Uterus (tissue), 4 donors: ENCODE measurements at places on chromosomes 2 and 18. TPM values are rescaled to one million over a fixed set of nuclear protein-coding genes. Genes with fewer than 3 reads are reported as not detected.
A peak's percentile ranks its signal among the peaks of the same experiment; 100 is the strongest.

DNA sequence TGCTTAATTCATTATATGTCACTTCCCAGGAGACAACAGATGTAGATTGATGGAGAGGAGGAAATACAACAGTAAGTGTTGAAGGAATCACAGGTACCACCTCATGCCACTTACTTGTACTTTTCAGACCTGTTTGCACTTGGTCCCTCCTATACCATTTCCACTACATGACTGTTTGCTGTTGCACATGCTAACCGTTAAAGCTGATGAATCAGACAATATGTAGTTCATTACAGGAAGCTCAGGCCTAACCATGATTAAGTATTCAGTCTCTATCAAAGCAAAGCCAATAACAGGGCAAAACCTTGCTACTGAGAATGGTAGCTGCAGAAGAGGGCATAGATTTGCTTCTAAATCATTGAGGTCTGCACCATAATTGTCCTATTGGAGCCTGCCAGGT lies 30.2 kb upstream of the GRP start:
- no peak for DNase-seq
- no peaks in the 10 kb centered on the region for H3K4me1 ChIP-seq
- H3K27me3 ChIP-seq = no peaks in the 10 kb centered on the region

- no peaks in the 10 kb centered on the region for H3K27me3 ChIP-seq
- H3K27ac ChIP-seq = no peak overlapping the region
- no peaks in the 10 kb centered on the region for H3K36me3 ChIP-seq
Measured at GRCh38 chr2:71950256-71951082, 197.2 kb downstream of the CYP26B1 start.

DAW1 gene
- total RNA-seq = not detected

- H3K4me3 ChIP-seq = no peak overlapping the region
- DNase-seq = no peak
- no peaks in the 10 kb centered on the region for H3K36me3 ChIP-seq
Measured at GRCh38 chr2:68316111-68316510, 3.6 kb downstream of the CNRIP1 start.

GRCh38 chr2:236705295-236706105 lies 135.9 kb downstream of the ACKR3 start:
- H3K4me1 ChIP-seq = no peaks in the 10 kb centered on the region
- no peak overlapping the region for H3K27ac ChIP-seq
- H3K36me3 ChIP-seq = no peaks in the 10 kb centered on the region
- no peak for DNase-seq
- no peaks in the 10 kb centered on the region for H3K27me3 ChIP-seq
- no peak overlapping the region for H3K4me3 ChIP-seq

DNA sequence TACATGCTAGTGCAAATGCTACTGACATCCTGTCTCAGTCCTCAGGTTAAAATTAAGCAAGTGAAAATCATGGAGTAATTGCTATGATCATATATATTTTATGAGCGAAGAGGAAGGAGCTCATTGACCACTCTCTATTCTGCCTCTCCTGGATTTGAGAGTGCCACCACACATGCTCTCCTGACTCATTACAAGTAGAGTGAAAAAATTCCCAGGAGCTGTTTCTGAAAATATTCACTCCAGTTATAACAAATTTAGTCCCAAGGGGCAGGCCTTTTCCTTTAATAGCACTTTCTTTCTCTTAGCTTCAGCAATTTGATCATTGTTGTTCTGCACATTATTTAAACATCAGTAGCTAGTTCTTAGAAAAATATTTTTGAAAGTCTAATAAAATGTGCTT lies 155.0 kb upstream of the MAPRE2 start:
- H3K36me3 ChIP-seq = no peaks in the 10 kb centered on the region
- no peak for DNase-seq
- H3K27me3 ChIP-seq = no peaks in the 10 kb centered on the region
- no peaks in the 10 kb centered on the region for H3K4me1 ChIP-seq
- H3K27ac ChIP-seq = no peak overlapping the region
- H3K4me3 ChIP-seq = no peak overlapping the region

TUBB8B gene
- not detected for total RNA-seq

GRCh38 chr2:221197225-221197856 lies 374.8 kb downstream of the EPHA4 start:
- no peak for DNase-seq
- H3K27ac ChIP-seq = no peak overlapping the region
- no peak overlapping the region for H3K4me3 ChIP-seq

- no peaks in the 10 kb centered on the region for H3K27me3 ChIP-seq
- no peak overlapping the region for H3K27ac ChIP-seq
- H3K4me1 ChIP-seq = no peaks in the 10 kb centered on the region
- no peak overlapping the region for H3K4me3 ChIP-seq
Measured at GRCh38 chr2:160256507-160256906, 56.4 kb upstream of the ITGB6 start.

DNA sequence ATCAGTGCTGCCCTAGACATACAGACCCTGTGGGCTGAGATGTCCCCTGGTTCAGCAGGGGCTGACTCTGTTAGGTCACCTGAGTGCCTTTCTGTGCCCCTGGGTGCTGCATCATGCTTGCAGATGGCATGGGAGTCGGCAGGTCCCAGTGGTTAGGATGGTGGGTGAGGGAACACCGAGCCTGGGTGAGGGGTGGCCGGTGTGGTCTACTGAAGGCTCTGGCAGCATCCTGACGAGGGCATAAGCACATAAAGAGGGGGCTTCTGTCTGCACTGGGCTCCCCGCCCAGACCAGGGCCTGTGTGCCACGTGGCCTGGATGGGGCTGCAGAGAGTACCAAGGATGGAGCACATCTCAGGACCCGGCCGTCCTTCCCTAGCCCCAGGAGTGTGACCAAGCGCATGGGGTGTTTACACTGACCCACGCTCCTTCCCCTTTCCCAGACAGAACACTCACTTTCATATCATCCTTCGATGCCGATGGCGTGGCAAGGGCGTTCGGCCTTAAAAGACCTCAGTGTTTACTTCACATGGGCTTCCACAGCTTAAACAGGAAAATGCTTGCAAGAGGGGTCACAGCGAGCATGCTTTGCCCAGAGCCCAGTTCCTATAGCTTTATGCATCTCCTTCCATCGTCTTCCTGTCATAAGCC lies 115.1 kb downstream of the STPG4 start:
- H3K4me3 ChIP-seq = no peak overlapping the region
- H3K4me1 ChIP-seq = peaks cover 9% of the 10 kb centered on the region
- DNase-seq = no peak
- peak overlapping the region; percentile 38 for H3K27ac ChIP-seq
- H3K27me3 ChIP-seq = no peaks in the 10 kb centered on the region

GRCh38 chr2:118604371-118604770 lies 243.1 kb downstream of the EN1 start:
- no peak overlapping the region for H3K27ac ChIP-seq
- H3K27me3 ChIP-seq = no peaks in the 10 kb centered on the region

- no peaks in the 10 kb centered on the region for H3K4me1 ChIP-seq
- H3K36me3 ChIP-seq = no peaks in the 10 kb centered on the region
- H3K4me3 ChIP-seq = no peak overlapping the region
- H3K27ac ChIP-seq = no peak overlapping the region
Measured at GRCh38 chr2:169046440-169047151, 15.5 kb upstream of the ABCB11 start.

DNA sequence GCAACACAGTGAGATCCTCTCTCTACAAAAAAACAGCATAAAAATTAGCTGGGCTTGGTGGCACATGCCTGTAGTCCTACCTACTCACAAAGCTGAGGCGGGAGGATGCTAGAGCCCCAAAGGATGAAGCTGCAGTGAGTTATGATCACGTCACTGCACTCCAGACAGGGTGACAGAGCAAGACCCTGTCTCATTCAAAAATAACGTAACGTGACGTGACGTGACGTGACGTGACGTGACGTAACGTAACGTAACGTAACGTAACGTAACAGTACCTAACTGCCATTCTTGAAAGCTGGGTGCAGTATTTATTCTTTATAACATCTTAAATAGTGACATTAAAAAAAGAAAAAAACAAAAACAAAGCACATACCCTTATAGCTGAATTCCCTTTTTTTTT lies 51.7 kb downstream of the NOL10 start:
- no peaks in the 10 kb centered on the region for H3K27me3 ChIP-seq
- no peaks in the 10 kb centered on the region for H3K4me1 ChIP-seq
- no peak for DNase-seq
- no peaks in the 10 kb centered on the region for H3K36me3 ChIP-seq
- H3K27ac ChIP-seq = no peak overlapping the region

DNA sequence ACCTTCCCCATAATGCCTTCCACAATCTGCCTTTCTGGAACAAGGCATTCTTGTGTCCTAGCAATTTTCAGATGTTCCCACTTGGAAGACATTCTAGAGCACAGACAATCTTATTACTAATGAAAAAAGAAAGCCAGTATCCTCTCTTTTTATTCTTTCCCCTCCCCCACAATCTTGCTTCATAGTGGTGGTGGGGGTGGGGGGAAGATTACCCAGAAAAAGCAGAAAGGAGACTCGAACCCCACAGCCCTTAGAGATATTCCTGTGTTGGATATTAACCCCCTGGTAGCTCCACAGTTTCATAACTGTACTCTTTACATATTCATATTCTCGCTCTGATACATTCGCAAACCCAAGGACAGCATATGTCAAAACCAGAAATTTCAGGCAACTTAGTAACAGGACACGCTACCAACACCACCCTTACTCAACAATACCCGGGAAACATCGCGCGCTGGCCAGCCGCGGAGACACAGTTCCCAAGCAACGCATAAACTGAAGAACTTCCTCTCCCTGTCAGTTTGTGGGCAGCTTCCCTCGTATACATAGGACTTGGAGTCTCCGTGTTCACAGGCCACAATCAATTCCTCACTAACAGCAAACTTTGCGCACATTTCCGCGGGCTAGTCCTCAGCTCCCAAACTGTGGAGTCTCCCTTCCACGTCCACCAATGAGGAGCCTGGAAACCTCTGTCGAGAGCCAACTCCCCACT lies 793 bp downstream of the NR4A2 start:
- no peaks in the 10 kb centered on the region for H3K27me3 ChIP-seq
- DNase-seq = peak; percentile 67
- H3K4me1 ChIP-seq = no peaks in the 10 kb centered on the region
- H3K4me3 ChIP-seq = peak overlapping the region; percentile 79
- H3K27ac ChIP-seq = peak overlapping the region; percentile 98

CD207 gene
- total RNA-seq = not detected

DNA sequence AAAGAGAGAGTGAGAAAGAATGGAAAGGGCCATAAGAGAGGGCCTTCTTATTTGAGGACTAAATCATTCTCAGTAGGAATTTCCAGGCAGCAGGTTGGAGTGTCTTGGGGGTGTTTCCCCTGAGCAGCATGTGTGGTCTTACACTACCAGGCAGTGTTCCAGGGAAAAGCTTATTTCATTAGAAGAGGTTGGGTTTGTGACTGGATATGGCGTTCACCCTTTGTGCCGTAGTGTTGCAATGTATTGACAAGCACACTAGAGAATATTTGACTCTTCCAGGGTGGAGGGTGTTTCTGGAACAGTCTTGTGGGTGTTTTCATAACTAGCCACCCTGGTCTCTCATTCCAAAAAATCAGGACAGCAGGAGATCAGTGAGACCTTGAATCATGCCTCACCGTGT lies 105.5 kb downstream of the NRP2 start:
- no peaks in the 10 kb centered on the region for H3K36me3 ChIP-seq
- peak overlapping the region; percentile 12 for H3K27ac ChIP-seq
- no peak overlapping the region for H3K4me3 ChIP-seq
- H3K27me3 ChIP-seq = no peaks in the 10 kb centered on the region

DGUOK gene
- 66.5 TPM for total RNA-seq
